Activated CD4-positive, alpha-beta memory T cell treated with anti-CD3 and anti-CD28 coated beads, Interleukin-2, amount 10 ng/mL, durations not matched to agents 7 days and 5 days (primary cell): ENCODE measurements at places on chromosomes 13 and 19.

GRCh38 chr13:40241125-40241798, 425.2 kb downstream of the FOXO1 start:
- DNase-seq, result no peak
- H3K4me1 ChIP-seq, result no peaks in the 10 kb centered on the region
- no peaks in the 10 kb centered on the region for H3K27me3 ChIP-seq
- H3K27ac ChIP-seq, result no peak overlapping the region
- H3K4me3 ChIP-seq, result no peak overlapping the region
- H3K36me3 ChIP-seq, result no peaks in the 10 kb centered on the region

DNA sequence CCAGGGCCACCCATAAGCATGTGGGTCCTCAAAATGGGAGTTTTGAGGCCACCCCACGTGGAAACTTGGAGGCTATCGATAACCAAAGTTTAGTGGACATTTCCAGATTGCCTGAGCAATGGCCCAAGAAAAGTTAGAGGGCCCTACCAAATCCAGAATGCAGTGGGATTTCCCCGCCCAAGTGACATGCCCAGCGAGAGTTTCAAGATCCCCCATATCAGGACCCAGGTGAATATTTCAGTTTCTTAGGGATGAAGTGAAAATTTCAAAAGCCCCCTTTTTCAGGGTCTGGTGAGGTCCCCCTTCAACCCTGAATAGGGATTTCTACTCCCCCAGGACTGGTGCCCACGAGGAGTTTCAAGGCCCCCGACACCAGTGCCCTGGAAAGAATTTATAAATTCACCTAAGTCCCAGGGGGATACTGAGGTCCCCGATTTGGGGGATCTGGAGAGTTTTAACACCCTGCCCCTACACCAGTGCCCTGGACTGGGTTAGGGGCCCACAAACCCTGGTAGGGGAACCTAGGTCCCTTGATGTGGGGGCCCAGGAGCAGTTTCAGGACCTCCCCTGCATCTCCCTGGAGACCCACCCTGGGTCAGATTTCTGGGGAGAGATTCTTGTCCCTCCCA, 695 bp downstream of the BST2 start:
- H3K4me1 ChIP-seq, result peaks cover 34% of the 10 kb centered on the region
- H3K27ac ChIP-seq, result peak overlapping the region; percentile 98
- DNase-seq, result peak; percentile 20

DNA sequence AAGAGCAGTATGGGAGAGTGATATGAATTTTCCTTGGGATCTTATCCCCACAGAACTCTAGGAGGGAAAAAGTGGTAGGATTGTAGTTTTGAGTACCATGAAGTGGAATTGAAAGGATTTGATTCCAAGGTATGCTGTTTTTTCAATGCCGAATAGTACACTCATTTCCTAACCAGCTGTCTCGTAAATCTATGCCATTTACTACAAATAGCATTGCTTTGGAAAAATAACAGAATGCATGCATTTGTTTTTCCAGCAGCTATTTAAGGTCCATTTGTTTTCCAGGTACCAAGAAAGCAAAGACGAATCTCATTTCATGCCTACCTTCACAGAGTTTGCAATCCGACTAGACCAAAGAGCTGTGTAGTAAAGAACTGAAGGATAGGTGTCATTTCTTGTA, 10.5 kb downstream of the POLR1D start:
- no peaks in the 10 kb centered on the region for H3K27me3 ChIP-seq
- H3K4me3 ChIP-seq, result no peak overlapping the region
- no peak for DNase-seq
- H3K27ac ChIP-seq, result peak overlapping the region; percentile 5

DNA sequence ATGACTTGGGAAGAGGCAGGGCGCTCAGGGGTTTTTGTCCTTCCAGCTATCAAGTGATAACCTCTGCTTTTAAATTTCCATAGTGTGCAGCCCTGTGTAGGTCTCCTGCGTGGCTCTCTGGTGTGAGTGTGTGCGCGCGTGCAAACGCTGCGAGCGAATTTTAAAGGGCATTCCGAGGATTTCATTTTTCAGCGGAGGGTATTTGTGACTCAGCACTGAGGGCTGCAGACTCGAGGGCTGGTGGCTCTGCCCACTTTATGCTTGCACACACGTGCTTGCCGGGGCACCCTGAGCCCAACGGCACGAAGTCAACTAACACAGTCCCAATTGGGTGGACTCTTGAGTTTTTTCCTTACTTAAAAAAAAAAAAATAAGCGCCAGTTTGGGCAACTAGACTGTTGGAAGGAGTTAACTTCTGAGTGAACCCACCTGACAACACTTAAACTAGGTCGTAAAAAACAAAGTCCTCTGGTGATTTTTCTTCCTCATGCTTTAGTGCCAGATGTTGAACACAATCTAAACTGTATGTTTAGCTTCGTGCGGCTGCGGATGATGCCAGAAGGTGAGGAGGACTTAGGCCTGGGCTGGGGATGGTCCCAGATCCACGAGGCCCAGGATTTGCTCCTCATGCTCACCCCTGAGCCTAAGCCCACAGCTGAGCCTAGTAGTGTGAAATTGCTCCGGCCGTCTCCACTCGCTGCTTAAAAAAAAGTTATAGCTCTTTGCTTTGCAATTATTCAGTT, 2.1 kb downstream of the FGF9 start:
- no peak for DNase-seq
- H3K36me3 ChIP-seq, result no peaks in the 10 kb centered on the region
- peaks cover 45% of the 10 kb centered on the region for H3K4me1 ChIP-seq

DNA sequence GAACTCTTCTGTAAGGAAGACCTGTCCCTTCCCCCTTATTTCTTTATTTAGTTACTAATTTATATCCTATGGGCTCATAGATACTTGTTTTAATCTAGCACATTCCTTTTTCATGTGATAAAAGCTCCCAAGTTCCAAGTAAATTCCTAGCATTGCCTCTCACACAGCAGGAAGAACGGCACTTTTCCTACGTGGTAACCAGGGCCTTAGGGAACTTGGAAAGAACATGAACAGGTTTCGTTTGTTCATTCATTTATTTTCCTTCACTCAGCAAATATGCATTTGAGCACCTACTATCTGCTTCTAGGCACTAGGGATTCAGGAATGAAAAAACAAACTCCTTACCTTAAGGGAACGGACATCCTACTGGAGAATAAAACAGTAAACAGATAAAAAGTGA, 125.1 kb downstream of the SIPA1L3 start:
- no peak overlapping the region for H3K4me3 ChIP-seq
- H3K36me3 ChIP-seq, result no peaks in the 10 kb centered on the region
- DNase-seq, result no peak
- H3K27ac ChIP-seq, result no peak overlapping the region
- H3K4me1 ChIP-seq, result no peaks in the 10 kb centered on the region

GRCh38 chr13:108305655-108306054, 36.1 kb downstream of the TNFSF13B start:
- H3K36me3 ChIP-seq, result peaks cover 8% of the 10 kb centered on the region
- peaks cover 15% of the 10 kb centered on the region for H3K4me1 ChIP-seq
- no peak for DNase-seq
- H3K27me3 ChIP-seq, result no peaks in the 10 kb centered on the region
- no peak overlapping the region for H3K27ac ChIP-seq
